ENCODE measurements at places on chromosomes 3 and 15.

- no peak for DNase-seq
Measured at GRCh38 chr3:104447681-104448080, 919.0 kb upstream of the ALCAM start.

- DNase-seq = no peak
Measured at GRCh38 chr3:177607589-177607988, 410.3 kb upstream of the TBL1XR1 start.

GRCh38 chr3:33060609-33061337, 36.2 kb downstream of the GLB1 start:
- no peak for DNase-seq

DNA sequence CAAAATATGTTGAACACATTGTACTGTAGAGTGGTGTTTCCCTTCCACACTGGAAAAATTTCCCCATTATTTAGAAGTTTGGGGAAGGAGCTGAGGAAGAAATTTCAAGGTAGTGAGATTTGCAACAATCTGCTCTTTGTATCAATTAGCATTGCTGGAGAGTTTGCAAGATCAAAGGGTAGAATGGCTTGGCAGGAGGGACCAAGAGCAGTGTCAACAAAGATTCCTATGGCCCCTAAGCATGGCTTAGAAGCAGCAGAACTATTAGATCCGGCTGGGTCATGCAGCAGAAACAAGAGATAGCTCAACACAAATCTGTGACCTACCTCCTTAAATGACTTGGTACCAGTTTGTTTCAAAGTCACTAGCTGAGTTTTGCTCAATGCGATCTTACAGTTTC, 175.0 kb downstream of the C3orf38 start:
- DNase-seq = no peak

- no peak for DNase-seq
Measured at GRCh38 chr3:15327941-15328340, 4.4 kb downstream of the SH3BP5 start.

DNA sequence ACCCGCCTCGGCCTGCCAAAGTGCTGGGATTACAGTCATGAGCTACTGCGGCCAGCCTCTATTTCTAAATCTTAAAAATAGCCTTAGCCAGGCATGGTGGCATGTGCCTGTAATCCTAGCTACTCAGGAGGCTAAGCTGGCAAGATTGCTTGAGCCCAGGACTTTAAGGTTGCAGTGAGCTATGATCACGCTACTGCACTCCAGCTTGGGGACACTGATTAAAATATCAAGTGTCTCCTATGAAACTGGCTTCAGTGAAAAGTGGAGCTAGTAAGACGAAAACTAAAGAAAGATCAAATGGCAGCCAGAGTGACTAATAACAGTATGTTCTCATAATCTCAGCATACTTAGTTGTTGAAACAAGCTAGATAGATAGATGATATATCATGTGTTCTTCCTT, 112.5 kb downstream of the STT3B start:
- DNase-seq = no peak

- no peak for DNase-seq
Measured at GRCh38 chr15:41536866-41537265, 7.2 kb downstream of the RPAP1 start.

DNA sequence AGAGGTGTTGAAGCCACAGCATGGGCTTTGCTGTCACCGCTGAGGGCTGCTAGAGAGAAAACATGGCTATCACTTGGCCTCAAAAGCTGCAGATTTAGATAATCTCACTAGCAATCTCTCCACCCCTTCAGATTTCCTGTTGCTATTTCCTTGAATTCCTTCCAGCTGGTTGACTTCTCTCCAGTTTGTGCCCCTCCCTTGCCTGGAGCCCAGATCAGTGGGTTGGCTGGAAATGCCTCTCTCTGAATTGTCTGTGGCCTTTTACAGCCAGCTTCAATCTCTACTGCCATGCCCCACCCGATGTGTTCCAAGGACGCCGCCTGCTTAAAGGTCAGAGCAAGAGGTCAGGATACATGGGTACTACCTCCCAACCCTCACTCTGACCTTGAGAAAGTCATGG, 294.1 kb downstream of the NTRK3 start:
- DNase-seq = no peak

DNA sequence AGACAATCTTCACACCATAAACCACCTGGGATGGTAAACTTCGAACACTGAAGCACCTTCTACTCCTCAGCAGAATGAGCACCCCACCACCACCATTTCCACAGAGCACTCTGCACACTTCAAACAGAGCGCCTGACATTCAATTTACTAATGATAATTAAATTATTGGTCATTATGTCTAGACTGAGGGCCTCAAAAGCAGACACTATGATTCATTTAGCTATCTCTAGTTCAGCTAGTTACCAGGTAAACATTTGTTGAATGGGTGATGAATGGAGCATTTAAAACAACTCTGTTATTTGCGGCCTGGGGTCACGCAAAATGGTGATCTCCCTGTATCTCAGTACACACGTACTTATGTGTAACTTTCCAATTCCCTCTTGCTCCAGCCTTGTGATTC, 40.9 kb downstream of the ACAP2 start:
- DNase-seq = no peak

DNA sequence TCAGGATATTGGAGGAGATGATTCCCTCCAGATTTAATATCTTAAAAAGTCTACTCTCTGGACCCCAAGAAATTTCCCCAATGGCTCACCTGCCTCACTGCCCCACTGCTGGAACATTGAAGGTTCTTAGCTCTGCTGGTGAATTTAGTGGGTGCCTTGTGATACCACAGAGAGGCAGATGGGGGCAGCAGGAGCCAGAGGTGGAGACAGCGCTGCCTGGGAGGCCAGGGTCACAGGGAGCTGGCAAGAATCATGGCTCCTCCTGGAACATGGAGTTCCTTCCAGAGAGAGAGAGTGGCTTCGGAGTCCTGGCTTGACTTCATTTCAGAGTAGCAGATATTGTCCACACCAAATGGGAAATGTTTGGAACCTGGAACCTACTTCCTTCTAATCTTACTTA, 263.5 kb upstream of the CFAP20DC start:
- no peak for DNase-seq

- DNase-seq = no peak
Measured at GRCh38 chr3:165439765-165440164, 243.6 kb upstream of the SLITRK3 start.

DNA sequence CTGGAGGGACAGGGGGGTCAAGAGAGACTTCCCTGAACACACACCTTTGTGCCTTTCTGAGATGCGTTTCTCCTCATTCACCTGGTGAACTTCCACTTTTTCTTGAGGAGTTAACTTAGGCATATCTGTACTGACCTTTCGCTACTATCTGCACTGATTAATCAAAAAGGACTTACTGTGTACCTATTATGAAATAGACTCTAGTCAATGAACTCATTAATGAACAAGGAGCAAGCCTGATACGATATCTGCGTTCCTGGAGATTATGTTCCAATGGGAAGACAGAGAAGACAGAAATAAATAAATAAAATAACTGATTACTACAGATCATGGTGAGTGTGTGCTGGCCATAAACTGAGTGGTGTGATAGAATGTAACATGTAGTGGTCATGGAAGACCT, 157.2 kb upstream of the TBL1XR1 start:
- DNase-seq = no peak

- DNase-seq = no peak
Measured at GRCh38 chr3:157573780-157574378, 70.7 kb upstream of the VEPH1 start.

- no peak for DNase-seq
Measured at GRCh38 chr15:68252925-68253534, 23.5 kb upstream of the CLN6 start.

DNA sequence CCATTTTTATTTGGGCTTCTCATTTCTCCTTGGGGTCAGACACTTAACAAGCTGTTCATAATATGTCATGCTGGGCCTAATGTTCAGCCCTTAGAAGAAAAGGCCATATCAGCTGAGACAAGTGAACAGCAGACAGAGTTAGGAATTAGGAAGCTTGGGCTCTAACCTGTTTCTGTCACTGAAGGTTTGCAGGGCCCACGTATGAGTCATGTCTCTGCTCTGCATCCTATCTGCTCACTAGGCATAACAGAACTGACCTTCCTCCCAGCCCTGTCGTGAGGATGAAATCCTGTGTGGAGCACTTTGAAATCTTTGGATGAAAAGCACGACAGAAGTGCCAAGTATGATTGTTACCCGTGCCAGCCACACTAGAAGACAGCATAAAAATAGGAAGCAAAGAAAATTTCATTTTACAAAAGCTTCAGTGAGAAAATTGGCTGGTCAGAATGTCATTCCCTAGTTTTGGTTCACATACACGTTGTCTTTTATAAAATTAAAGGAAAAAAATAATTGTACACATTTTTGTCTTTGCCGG, 26.5 kb upstream of the CD47 start:
- no peak for DNase-seq

DNA sequence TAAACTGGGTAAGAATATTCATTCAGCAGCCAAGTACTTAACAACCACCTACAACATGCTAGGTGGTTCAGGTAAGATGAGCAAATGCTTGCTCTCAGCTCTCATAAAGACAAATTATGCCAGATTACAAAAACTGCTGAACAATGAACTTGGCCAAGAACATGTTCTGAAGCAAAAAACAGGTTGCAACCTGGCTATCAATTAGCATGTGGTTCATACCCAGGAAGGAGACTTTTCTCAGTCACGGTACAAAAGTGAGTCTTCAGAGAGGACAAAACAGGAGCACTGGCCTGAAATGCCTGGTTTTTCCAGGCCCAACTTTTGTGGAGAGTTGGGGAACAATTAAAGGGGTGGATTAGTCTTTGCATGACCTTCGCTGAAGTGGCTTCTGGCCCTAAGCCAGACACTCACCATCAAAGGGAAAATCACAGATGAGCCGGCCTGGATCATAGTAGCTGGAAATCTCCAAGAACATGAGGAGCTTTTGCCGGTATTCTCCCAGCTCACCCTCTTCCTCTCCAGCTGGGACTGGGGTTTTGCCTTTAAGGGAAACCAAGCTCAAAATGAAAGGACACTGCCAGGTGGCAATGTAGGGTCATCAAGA, 7.6 kb upstream of the PLA2G4F start:
- DNase-seq = no peak

DNA sequence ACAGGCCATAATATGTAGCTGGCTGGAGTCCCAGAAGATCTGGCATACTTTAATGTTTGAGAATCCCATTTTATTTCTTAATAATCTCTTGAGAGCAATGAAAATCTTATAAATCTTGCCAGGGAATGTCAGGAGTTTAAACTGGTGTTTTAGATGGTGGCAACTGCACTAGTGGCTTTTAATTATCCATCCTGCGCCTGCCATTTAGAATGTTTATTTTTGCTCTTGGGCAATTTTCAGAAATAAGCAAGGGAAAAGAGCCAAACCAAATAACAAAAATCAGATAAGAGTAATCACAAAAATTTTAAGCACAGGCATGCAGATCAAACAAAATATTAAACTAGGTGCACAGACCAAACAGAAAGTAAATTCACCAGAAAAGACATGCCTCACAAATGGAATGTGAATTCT, 41.9 kb upstream of the UBP1 start:
- no peak for DNase-seq

DNA sequence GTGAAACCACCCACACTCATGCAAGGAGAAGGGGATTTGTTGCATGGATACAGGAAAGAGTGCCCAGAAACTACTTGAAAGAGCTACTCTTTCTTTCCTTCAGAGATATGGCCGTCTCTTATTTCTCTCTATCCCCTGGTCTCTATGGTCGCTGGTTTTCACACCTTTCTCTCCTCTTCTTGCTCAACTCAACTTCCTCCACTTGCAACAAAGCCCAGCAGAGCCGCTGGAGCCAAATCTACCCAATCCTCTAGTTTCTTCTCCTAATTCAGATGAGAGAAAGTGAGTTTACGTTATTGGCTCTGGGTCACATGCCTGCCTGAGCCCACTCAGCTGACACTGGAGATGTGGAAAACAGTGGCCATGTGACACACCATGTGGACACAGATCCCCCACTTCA, 215.2 kb downstream of the OSBPL10 start:
- no peak for DNase-seq

DNA sequence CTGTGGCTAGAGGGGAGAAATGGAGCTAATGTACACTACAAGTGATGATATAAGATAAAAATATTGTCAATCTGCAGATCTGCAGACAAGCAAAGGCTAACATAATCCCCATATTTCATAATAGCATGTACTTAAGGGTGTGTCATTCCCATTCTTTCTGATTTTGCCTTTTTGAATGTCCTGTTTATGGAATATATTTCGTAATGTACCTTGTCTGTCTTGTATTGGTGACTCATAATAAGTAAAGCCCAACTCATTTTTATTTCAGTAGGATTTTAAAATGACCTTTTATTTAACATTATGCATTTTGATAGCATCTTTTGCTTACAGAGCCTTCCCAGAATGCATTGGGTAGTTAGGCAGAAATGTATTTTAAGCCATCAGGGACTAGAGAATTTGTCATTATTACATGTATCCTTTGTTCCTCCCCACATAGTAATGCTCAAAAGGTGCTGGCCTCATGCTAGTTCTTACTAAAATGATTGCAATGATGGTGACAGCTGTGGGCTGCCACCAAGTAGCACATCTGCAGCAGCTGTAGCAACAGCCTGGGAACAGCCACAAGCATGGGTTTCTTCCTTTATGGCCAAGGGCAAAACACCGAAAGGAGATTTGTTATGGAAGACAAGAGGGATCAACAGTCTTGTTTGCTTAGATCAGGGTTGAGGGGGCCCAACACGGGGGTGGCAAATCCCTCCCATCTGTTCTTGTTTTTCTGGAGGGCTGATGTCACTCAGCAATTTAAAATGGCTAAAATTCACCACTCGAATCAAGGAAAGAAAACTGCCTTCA, 188.5 kb downstream of the CADPS start:
- no peak for DNase-seq

DNA sequence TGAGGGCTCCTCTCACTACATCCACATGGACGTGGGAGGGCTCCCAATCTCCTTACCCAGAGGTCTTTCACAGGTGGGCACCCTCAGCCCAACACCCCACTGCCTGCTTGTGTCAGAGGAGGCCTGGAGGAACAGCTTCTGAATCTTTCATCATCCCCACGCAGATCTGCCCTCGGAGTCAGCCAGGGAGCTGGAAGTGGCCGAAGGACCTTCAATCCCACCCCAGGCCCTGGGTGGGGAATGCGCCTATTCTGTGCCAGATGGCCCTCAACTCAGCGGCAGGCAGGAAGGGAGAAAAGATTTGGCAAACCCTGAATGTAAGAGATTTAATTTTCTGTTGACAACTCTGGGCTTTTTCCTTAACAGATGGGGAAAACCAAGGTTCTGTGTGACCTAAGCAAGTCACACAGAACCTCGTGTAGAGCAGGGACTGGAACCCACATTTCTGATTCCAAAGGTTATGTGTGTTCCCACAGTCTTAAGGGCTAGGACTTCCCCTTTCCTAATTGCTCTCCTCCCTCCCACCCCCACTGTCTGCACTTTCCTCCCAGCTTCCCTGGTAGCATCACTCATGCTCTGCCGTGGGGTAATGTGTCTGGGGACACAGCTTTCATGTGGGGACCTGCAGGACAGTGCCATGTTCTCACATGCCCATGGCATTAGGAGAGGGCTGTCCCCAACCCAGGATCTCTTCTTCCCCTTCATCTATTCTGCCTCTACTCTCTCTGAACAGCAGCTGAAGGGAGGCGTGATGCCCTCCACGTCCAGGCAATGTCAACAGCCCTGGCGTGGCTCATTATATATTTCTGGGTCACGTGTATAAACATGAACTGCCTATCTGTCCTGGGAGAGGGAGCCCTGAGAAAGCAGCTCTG, 98.1 kb downstream of the SEMA5B start:
- DNase-seq = no peak

GRCh38 chr3:143847787-143848631, at the start of gene SLC9A9:
Gene SLC9A9, minus strand, starts transcription at chr3:143848468. Its CDS starts 146 bp downstream, at chr3:143848322.
- DNase-seq = peak; percentile 16

- no peak for DNase-seq
Measured at GRCh38 chr15:81157939-81158223, 23.8 kb downstream of the CFAP161 start.

- no peak for DNase-seq
Measured at GRCh38 chr15:91498749-91499062, 354.8 kb upstream of the SLCO3A1 start.

Measured in frontal cortex (tissue), 4 donors.